ENCODE measurements at places on chromosomes 2 and 18.

DNA sequence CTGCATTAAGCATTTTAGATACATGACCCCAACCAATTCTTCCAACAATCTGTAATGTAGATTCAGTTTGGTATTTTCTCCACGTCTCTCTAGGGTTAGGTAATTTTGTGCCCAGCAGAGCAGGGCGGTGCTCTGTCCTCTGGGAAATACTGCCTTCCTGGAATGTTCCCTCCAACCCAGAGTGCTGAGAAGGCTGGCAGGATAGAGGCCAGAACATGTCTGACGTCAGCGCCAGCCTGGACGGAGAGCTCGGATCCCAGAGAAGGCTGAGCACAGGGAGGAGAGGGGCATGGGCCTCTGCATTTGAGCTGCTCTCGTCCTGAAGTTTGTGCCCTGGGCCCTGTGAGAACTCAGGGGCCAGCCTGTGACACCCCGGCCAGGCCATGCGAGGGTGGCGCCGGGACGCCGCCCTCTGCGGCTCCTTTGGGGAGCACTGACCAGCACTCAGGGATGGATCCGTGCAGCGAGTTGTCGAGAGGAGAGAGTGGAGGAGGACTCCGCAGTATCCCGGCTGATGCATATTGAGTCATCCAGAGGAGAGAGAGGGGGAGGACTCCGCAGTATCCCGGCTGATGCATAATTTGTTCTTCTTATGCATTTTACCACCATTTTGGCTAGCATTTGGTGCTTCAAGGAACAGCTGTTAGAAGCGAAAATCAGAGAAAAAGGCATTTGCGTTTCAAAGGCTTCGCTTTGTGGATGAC lies 80.0 kb upstream of the PXDN start:
- no peak for DNase-seq

DNA sequence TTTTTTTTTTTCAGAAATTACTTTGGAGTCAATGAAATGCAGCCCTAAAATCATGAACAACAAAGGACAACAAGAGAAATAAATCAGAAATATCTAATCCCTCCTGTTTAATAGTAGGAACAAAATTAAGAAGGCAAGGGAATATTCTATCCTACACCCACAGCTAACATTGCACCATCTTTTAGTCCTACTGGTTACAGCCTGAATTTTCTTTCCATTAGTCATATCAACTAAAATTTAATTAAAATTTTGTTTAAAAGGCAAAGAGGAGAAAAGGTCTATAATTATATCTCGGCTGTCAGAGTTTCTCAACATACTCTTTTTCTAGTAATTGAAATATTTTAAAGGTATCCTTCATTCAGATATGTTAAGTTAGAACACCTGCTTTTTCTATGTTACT lies 61.9 kb downstream of the DTNA start:
- no peak for DNase-seq

DNA sequence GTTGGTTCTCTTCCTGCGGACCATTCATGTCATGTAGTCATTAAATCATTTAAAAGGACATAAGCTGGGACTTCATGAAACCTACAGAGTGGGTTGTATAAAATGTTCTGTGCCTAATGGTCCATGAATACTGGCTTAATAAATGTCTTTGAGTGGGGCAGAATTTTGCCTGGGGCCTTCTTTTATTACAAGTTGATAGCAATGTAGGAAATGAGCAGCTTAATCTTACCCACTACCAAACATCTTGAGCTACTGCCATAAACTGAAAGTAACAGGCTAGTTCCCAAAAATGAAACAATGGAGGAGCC lies 130.9 kb downstream of the TMEM17 start:
- no peak for DNase-seq

- no peak for DNase-seq
Observed at GRCh38 chr2:215718436-215718835, 282.6 kb upstream of the FN1 start.

GRCh38 chr2:105886029-105886454 lies 141.3 kb downstream of the NCK2 start:
- no peak for DNase-seq

DNA sequence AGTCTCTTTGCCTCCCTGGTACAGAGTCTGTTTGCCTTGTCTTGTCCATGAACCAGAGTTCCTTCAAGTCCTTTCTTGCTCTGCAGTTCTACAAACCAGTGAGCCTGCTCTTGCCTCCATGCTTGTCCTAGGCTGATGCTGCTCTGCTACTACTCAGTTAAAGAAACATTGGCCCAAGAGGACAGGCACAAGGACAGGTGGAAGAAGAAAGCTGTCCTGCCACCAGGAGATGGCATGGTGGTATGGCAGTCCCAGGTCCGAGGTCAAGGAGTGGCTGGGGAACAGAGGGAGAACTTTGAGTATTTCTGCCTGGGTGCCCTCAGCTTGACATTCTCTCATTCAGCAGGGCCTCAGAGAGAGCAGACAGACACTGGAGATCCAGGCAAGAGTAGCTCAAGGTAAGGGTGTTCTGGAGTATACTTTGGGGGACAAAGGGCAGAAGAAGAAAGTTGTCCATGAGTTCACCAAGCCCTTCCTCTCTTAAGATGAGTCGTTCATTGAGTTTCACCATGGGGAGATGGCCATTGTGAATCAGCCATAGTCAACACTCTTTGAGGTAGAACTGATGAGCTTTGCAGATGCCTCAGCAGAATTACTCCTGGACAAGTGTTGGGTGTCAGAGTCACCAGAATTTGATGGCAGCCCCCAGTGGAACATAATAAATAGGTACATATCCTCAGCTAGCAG lies 20.4 kb downstream of the TTC32 start:
- DNase-seq = no peak

GRCh38 chr2:230696670-230697069 lies 16.0 kb upstream of the CAB39 start:
- DNase-seq = no peak

GRCh38 chr2:181364492-181365170 lies 92.6 kb upstream of the ITGA4 start:
- no peak for DNase-seq

- no peak for DNase-seq
Observed at GRCh38 chr2:69138793-69139459, 125.9 kb downstream of the ANTXR1 start.

DNA sequence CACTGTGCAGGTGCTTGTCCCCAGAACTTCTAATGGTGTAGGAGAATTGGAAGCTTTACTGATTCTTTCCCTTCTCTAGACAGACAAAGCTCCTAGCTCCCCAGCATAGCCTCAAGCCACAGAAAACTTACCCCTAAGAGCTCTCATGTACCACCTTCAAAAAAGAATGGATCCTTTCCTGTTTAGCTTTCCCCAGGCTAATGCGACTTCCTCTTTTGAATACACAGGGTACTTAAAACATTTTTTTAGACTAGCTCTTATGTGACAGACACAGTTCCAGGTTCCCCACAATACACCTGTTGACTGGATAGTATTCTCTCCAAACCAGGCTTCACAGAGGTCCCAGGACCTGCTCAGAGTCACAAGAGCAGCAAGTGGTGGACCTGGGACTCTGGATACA lies 8.3 kb downstream of the CTAGE1 start:
- DNase-seq = no peak

DNA sequence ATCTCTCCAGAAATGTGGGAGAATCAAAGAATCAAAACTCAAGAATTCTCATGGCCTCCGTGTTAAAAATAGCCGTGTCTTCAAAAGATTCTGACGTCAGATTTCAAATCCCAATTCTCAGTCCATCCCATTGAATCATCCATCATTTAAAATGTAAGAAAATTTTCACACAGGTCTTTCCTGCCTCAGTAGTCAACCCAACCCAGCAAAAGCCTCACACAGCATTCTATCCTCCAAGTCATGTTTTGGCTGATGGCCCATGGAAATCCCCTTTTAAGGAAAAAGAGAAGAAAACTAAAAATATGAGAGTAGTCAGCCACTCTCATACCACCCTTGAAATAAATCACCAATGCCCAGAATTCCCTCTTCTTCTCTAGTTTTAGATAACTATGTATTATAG lies 211.8 kb downstream of the C1D start:
- DNase-seq = no peak

- no peak for DNase-seq
Observed at GRCh38 chr18:12579775-12580174, 78.1 kb downstream of the SPIRE1 start.

GRCh38 chr2:241389697-241390096 lies 33.6 kb downstream of the FARP2 start:
- DNase-seq = no peak

DNA sequence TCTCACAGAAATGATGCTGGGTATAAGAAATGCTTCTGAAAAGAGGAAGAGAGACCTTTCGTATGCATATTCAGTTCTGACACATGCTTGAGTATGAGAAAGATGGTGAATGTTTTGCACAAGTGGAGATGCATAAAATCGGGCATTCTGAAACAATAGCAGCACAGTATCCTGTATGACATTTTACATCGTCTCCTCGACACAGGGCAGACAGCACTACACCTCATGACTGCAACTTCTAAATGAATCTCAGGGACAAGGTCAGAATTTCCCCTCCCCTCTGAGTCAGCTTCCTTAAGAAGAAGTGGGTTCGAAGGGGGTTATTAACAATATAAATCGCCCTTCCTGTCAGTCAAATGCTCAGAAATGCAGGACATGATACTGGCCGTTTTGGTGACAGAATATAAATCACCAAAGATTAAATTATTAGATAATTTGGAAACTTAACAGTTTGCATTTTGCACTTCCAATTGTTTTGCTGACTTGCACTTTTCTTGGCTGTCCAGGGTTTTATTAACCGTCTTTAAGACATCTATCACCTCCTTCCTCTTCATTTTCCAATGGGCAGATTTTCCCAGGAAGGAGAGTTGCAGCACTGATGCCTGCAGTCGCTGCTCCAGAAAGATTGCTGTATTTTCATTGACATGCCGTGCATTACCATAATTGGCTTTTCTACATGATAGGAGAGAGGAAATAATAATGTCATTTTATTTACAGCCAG lies 57.2 kb downstream of the TSHZ1 start:
- DNase-seq = no peak

GRCh38 chr2:205975082-205975949 lies 110.7 kb downstream of the INO80D start:
- no peak for DNase-seq

DNA sequence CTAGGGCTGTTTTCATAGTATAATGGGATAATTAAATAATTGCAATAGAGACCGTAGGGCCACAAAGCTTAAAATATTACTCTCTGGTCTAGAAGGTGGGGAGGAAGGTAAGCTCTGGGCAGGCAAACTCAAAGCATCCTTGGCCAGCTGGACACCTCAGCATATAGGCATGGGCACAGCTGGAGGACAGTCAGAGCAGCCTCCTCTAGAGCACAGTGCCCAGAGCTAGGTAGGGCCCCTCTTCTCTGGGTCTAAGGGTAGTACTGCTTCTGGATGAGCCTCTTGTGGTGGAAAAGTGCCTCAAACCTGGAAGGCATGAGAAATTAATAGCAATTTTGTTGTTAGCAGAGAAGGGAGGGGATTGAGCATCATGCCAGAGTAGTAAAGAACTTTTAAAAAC lies 291.3 kb upstream of the FBXO11 start:
- no peak for DNase-seq

Data from WTC11 (cell line).